Astrocyte (in vitro differentiated cells and primary cell): ENCODE measurements at places on chromosomes 13 and 19. TPM values are rescaled to one million over a fixed set of nuclear protein-coding genes. Genes with fewer than 3 reads are reported as not detected.
A peak's percentile ranks its signal among the peaks of the same experiment; 100 is the strongest.

DNA sequence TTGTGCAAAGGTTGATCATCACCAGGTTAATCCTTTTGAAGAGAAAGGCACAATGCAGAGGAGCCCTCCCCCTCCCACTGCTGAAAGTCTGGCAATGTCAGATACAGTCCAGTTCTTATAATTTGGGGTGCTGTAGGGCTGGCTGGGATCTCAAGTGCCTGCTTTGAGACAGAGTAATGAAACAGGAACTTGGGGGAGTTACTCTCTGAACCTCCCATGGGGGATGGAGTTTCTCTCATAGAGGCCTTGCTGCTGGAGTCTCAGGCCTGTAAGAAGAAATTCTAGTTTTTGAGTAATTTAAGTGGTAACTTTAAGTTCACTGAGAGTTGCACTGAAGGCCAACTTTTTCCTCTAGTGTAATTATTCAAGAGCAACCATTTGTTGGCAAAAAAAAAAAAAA is 410.5 kb downstream of the KCNRG start:
- DNase-seq: no peak

DNA sequence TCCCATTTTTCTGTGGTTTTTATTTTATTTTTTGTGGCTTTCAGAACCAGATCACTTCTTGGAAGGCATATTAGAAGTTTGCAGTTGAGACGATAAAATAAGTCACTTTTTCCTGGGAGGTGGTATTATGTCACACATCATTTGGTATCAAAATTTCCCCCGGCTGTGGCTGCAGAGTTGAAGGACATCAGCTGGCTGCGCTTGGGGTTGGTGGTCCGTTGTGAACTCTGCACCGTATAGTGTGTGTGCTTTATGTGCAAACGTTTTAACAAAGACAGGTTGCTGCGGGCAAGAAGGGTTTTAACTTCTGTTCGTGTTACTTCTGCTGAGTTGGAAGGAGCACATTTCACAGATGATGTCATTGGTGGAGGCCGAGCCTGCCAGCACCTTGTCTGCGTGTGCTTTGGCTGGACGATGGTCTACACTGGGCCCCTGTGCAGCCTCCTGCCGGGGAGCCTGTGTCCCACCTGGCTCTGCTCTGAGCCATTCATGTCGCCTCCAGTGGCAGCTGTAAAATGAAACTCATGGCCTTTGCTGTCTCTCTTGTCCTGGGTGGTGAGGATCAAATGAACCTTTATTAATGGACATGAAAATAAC is 9.6 kb downstream of the ATP11A start:
- DNase-seq: no peak

- DNase-seq: no peak
Observed at GRCh38 chr13:112968380-112968909, 569 bp upstream of the MCF2L start.

GRCh38 chr19:51668216-51668615 is 21.6 kb upstream of the SIGLEC14 start:
- no peak for DNase-seq

DNA sequence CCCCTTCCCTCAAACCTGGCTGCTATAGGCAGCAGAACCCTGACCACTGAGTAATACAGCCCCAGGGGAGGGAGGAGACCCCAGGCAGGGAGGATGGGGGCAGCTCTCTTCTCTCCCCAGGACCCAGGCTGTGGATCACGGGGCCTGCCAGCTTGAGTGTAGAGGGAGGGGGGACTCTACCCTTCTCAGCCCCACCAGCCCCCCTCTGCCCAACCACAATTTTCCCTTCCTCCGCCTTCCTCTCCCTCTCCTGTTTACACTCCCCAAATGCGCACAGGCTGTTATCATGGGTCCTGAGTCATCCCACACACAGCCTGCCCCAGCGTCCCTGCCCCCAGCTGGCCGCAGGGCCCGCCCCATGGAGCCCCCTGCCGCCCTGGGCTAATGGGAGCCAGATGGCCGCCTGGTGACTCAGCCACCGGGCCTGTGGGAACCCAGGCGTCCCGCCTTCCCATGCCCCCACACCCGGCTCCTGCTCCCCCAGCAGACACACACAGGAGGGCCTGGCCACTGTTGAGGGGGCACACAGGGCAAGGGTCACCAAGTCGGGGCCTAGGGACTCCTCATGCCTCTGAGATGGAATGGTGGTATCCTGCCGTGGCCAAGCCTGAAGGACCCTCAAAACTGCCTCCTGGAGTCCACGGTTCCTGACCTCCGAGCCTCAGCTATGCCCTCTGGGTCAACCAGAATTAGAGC is 13.6 kb downstream of the CCDC97 start:
- DNase-seq: peak; percentile 96

GRCh38 chr13:53921473-53921872 is 892.9 kb downstream of the OLFM4 start:
- DNase-seq: no peak

- DNase-seq: no peak
Observed at GRCh38 chr13:106873810-106874209, 305.9 kb upstream of the ARGLU1 start.

GRCh38 chr19:4624301-4624700 is 15.0 kb upstream of the TNFAIP8L1 start:
- no peak for DNase-seq

DNA sequence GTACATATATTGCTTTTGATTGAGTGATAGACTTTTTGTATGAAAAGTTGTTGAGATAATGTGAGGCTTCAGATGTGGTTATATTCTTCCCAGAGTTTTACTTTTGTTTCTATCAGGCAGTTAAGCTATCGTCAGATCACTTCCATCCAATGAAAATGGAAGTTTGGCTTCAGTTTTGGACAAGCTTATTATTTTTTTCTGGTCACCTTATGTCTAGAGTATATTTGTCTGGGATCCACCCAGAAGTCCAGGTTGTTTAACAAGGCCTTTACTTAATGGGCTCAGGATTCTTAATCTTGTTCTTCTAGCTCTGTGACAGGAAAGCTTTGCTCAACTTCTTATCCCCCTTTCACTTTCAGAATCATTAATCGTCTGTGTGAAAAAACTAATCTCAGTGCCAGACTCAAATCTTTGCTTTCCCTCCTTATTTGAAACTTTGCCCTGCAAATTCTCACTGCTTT is 150.9 kb downstream of the PDS5B start:
- peak; percentile 11 for DNase-seq

GRCh38 chr13:26442541-26442940 is 114.9 kb upstream of the WASF3 start:
- DNase-seq: peak; percentile 81

GRCh38 chr19:45922281-45922680 is 7.7 kb upstream of the NANOS2 start:
- DNase-seq: no peak

DNA sequence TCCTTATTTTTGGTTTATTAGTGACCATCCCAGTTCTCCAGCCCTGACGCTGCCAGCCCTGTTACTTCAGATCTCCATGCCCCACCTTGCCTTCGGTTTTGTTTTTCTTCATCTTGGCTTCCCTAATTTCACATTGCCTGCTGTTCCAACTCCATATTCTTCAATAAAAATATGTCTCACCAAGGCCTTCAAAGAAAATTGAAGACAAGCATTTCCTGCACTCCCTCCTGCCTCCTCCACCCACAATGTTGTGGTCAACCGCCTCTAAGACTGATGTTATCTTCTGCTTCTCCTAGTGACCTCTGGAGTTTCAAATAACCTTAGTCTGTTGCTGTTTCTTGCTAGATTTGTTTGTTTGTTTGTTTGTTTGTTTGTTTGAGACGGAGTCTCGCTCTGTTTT is 14.6 kb downstream of the PLD3 start:
- no peak for DNase-seq

GRCh38 chr13:48816700-48817099 is 159.0 kb upstream of the FNDC3A start:
- no peak for DNase-seq

GRCh38 chr19:37699057-37699456 is 20.5 kb downstream of the ZNF607 start:
- peak; percentile 20 for DNase-seq

- no peak for DNase-seq
Observed at GRCh38 chr13:33116321-33117010, 100.2 kb downstream of the KL start.

DNA sequence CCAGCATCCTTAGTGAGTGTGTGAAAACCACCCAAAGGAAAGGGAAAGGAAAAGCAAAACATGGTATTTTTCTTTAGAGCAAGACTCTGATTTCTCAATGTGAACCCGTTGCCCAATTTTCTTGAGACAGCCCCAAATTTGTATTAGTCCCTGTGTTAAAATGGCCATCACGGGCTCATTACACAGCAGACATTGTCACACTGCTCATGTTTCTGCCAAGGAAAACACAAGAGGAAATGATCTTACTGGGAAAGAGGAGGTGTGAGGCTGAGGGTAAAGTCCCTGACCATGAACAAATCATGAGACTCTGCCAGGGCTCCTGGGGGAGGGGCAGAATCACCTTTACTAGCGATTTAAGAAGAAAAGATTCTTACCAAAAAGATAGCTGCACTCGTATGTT is 54.4 kb downstream of the FAM124A start:
- no peak for DNase-seq

DNA sequence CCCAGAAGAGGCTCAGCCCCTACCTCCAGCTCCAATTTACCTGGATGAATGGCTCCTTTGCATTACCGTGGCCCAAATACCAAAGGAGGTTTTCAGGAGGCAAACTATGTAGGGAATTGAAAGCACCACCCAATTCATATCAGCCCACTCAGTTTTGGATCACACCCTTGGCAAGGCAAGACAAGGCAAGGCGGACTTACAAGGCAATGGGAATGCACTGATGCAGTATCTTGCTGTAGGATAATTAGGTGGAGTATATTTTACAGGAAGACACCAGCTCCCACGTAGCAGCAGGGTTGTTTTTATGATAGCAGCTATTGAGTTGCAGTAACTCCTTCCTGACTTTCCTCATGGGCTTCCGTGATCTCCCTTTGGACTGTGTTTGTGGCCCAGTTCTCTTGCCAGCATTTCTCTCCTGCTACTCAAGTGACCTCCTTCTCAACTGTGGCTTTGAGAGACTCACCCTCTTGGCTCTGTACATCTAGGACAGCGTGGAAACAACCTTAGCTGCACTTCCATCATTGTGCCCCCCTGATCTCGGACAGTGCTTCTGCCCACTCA is 935.9 kb downstream of the EFNB2 start:
- DNase-seq: peak; percentile 57

- DNase-seq: no peak
Observed at GRCh38 chr13:93889430-93889951, 590.0 kb downstream of the DCT start.

DNA sequence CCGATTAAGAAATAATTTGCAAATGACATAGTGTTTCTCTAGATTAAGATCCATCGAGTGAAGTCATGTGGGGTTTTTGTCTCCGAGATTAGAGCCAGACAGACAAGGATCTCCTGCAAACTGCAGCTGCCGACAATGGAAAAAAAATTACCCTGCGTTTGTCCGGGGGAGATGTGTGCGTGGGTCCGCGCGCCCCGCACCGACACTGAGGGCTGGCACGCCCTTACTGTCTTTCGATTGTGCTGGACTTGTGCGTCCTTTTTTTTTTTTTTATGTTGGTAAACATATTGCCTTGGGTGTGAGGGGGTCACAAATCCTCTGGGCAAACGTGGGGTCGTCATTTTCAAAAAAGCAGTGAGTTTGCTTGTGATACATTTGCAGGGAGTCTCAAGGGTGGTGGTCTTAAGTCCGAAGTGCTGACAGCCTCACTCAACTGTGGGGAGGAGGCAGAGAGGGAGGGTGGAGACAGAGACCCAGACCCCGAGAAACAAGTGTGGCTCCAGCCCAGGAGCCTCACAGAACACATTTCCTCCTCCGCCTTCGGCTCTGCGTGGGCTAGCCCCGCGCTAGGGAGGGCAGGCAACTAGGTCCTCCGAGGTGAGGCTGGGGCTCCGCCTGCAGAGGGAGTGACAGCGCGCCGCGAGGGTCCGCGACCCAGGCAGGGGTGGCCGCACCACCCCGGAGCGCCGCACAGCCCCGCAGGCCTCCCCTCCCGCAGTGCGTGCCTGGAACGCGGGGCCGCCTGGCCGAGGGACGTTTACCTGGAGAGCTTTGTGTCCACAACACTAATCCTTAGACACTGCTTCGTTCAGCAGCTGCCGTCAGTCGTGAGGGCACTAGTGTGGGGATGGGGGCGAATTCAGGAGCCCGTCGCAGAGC is 11.7 kb upstream of the SOX1 start:
- DNase-seq: no peak

DNA sequence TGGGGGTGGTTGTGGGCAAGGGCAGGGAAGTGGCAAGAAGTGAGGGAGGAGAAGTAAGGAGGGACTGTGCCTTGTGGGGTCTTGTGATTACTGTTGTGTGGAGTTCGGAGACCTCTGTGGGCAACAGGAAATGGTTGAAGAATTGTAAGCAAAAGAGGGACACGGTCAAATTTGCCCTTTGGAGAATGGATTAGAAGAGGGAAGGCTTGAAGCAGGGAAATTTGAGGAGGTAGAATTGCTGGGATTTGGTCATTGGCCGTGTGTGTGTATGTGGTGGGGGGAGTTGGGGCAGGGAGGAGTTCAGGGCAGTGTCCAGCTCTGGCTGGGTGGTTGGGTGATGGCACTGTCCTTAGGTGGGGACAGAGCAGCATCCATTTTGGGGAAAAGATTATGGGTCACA is 3.6 kb downstream of the WASF3 start:
- no peak for DNase-seq

- no peak for DNase-seq
Observed at GRCh38 chr13:107568181-107568580, 647.2 kb downstream of the LIG4 start.

- DNase-seq: no peak
Observed at GRCh38 chr13:102548811-102549210, 48.0 kb upstream of the TPP2 start.

CYP2A6 gene
- total RNA-seq: not detected in 2 replicates

IGFL3 gene
- total RNA-seq: 93.5 and 127 TPM in 2 replicates

TEX101 gene
- not detected in 2 replicates for total RNA-seq

TEX29 gene
- 0.43 TPM in 1 of 2 replicates, not detected in the other for total RNA-seq

PLPPR3 gene
- 29.2 and 36.5 TPM in 2 replicates for total RNA-seq

RXFP2 gene
- total RNA-seq: not detected in 2 replicates

SLC27A5 gene
- 6.8 TPM in 2 replicates for total RNA-seq

KLK4 gene
- total RNA-seq: not detected in 2 replicates
